RWPE1 (cell line): ENCODE measurements at places on chromosomes 2 and 18.

DNA sequence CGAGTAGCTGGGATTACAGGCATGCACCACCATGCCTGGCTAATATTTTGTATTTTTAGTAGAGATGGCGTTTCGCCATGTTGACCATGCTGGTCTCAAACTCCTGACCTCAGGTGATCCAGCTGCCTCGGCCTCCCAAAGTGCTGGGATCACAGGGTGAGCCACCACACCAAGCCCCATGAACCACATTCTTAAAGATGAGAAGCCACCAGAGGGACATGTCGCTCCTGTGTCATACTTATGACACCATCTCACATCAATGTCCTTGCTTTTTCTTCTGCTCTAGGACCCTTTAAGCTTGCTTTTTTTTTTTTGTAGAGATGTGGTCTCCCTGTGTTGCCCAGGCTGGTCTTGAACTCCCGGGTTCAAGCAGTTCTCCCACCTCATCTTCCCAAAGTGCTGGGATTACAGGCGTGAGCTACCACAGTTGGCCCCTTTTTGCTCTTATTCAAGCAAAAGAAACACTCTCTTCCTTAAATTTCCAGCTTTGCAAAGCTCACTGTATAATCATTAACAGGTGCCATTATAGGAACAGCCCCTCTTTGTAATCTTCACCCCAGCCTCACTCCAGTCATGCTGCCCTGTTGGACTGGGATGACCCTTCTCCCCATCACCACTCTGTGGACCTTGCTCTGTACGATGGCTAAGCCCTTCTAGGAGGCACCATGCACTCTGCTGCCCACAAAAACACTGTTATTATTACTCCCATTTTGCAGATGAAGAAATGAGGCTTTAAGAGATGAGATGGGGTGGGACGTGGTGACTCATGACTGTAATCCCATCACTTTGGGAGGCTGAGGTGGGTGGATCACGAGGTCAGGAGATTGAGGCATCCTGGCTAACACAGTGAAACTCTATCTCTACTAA, 10.8 kb upstream of the KCNG3 start:
- DNase-seq: no peak

GRCh38 chr2:18522484-18523146, 37.8 kb downstream of the RDH14 start:
- no peak for DNase-seq

DNA sequence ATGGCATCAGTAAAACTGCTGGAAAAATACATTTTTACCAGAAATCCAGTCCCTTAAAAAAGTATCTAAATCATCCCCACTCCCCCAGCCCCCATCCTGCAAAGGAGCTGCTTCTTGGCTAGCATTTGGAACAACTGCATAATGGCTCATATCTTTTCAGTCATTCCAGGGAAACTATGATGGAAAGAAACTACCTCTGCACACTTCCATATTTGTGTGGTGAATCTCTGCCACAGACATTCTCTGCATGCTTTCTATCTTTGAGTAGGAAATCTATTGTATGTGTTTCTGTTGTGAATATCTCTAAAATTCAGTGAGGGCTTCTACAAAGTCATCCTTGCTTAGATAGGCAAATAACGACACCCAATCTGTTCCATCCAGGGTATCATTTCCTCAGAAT, 632.3 kb downstream of the LRP1B start:
- no peak for DNase-seq

GRCh38 chr2:107461301-107461700, 365.4 kb upstream of the RGPD4 start:
- no peak for DNase-seq

- peak; percentile 42 for DNase-seq
Observed at GRCh38 chr2:70354264-70354949, 52.5 kb upstream of the FAM136A start.

DNA sequence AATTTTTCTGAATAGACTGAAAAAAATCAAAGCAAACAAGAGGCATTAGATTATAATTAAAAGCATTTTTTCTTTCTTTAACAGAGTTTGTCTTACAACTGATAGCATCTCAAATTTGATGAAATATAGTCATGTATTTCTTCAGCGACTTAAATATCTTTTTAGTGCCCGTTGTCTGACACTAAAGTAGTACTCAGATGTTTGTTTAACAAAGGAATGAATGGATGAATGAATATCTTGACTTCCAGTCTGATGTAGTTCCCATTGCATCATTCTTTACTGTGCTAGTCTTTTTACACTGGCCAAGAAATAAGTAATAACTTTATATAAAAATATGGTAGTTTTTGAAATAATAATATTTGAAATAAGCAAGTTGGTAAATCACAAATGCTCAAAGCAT, 111.1 kb downstream of the TTC27 start:
- no peak for DNase-seq

- no peak for DNase-seq
Observed at GRCh38 chr2:171939743-171940071, 17.4 kb downstream of the HAT1 start.

- DNase-seq: no peak
Observed at GRCh38 chr2:238899386-238899785, 51.5 kb downstream of the TWIST2 start.

DNA sequence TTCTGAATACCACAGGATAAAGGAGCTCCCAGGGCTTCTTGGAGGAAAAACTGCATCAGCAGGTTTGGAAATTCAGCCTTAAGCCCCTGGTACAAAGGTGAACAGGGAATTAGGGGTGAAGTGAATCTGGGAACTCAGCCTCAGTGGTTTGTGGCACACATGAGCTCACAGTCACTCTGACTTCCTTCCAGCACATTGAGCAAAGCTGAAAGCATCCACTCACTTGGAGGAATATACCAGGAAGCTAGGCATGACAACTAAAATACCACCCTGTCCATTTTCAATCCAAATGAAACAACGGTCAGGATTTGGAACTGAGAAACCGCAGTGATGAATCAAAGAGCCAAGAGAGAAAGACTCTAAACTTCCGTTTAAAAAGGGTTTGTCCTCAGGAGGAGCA, 216.1 kb downstream of the ICOS start:
- DNase-seq: no peak

GRCh38 chr2:212359425-212360067, 179.1 kb downstream of the ERBB4 start:
- DNase-seq: no peak

GRCh38 chr2:60496956-60497355, 56.5 kb downstream of the BCL11A start:
- no peak for DNase-seq

DNA sequence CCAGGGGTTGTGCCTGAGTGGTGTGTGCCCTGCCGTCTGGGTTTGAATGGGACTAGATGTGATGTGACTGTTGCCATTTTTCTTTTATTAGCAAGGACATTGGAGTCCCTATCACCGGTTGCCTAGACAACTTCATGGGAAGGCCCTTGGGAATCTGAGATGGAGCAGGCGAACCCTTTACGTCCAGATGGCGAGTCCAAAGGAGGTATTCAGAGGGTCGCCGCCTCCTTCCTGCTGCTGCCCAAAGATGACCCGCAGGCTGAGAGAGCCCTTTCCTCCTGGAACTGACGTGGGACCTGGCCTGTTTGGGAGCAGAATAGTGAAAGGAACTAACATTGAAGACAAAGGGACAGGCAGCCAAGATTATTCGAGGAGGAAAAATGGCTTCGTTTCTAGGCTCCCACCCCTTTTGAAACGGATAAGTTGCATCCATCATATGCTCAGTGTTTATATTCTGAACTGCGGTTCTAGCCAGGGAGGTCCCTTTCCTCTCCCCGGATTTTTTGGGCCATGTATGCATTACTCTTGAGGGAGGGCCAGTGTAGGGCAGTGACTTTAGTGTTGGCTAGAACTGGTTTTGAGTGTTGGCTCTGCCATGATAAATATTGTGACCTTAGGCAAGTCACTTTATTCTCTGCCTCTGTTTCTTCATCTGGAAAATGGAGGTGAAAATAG, 673 bp downstream of the CENPO start:
- DNase-seq: peak; percentile 12

DNA sequence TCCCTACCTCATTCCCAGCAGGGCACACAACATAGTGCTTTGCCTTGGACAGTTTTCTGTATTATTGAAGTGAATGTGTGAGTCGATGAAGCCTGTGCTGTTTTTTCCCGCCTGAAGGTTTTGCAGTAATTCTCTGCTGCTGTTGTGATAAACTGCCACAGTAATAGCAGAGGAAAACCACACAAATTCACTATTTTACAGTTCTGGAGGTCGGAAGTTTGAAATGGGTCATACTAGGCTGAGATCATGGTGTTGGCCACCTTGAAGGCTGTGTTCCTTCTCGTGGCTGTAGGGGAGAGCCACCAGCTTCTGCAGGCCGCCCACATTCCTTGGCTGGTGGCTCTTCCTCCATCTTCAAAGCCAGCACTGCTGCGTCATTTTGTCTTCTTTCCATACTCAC, 678 bp upstream of the SLC16A14 start:
- no peak for DNase-seq

GRCh38 chr2:74979844-74980243, 21.4 kb downstream of the POLE4 start:
- no peak for DNase-seq

DNA sequence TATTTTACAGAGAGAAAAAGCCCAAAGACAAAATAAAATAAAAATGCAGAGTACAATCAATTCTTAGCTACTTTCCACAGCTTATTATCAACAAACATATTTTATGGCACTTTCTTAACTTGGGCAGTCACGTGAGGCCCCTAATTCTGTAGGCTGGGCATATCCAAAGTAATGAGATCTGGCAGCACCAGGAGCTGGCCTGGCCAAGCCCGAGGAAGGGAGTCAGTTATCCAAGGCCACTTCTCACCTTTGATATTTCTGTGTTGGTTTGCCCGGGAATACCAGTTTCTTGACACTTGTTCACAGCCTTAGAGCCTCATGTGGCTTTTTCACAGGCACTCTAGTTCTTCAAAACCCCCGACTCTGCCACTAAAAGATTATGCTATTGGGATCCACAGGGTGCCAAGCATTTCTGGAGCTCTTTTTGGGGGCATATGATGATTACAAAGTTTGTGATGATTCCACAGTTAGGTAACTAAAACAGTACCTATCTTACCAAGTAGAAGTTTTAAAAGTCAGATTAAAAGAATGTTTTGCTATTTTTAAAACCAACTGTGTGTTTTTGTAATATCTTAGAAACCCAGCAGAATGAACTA, 90.4 kb downstream of the MEP1B start:
- DNase-seq: no peak
